ENCODE measurements at places on chromosomes 16 and 17. TPM values are rescaled to one million over a fixed set of nuclear protein-coding genes. Genes with fewer than 3 reads are reported as not detected.
A peak's percentile ranks its signal among the peaks of the same experiment; 100 is the strongest.

- no peak for DNase-seq
- H3K27me3 ChIP-seq, result no peaks in the 10 kb centered on the region
- no peak overlapping the region for H3K4me3 ChIP-seq
- no peak overlapping the region for H3K27ac ChIP-seq
- H3K4me1 ChIP-seq, result peaks cover 14% of the 10 kb centered on the region
Observed at GRCh38 chr17:49357516-49357915, 4.5 kb downstream of the ZNF652 start.

- H3K4me3 ChIP-seq, result no peak overlapping the region
- H3K4me1 ChIP-seq, result no peaks in the 10 kb centered on the region
- H3K36me3 ChIP-seq, result no peaks in the 10 kb centered on the region
- no peak overlapping the region for H3K27ac ChIP-seq
- H3K27me3 ChIP-seq, result no peaks in the 10 kb centered on the region
- peak; percentile 42 for DNase-seq
Observed at GRCh38 chr17:8954339-8954738, 11.2 kb downstream of the PIK3R5 start.

TEX14 gene
- total RNA-seq, result 0.10 TPM

DNA sequence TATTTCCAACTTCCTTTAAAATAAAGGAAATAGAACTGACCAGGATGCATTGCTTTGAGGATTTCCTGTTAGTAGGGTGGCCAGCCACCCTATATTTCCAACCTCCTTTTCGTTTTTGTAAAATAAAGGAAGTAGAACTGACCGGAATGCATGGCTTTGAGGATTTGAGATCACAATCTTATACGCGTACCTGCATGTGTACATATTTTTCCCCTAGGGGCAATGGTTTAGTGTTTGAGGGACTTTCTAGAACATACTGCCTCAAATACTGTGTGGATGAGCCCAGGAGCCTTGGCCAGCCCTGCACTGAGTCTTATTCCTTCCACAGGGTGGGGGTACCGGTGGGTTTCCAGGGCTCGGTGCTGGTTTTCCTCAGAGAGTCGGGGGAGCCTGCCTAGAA, 25.6 kb downstream of the MAPK8IP3 start:
- no peaks in the 10 kb centered on the region for H3K27me3 ChIP-seq
- DNase-seq, result no peak

DNA sequence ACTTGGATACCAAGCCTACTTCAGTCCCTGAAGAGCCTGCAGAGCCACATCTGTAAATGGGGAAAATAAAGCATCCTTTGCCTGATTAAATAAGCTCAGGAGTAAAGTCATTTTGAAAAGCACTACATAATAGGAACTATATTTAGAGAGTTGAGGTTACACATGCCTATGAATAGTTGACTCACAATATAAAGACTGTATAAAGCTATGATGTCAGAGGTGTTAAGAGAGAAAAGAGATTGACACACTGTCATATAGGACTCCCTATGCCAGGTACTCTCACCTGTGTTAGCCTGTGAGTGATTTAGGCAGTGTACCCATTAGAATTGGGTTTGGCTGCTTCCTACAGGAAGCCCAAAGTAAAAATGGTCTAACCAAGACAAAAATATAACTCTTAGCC, 87.7 kb upstream of the CRHR1 start:
- no peak for DNase-seq
- no peaks in the 10 kb centered on the region for H3K36me3 ChIP-seq
- H3K4me3 ChIP-seq, result no peak overlapping the region
- no peaks in the 10 kb centered on the region for H3K27me3 ChIP-seq
- no peaks in the 10 kb centered on the region for H3K4me1 ChIP-seq

Data from colonic mucosa (tissue), 4 donors.